ENCODE measurements at places on chromosomes 4 and X.

DNA sequence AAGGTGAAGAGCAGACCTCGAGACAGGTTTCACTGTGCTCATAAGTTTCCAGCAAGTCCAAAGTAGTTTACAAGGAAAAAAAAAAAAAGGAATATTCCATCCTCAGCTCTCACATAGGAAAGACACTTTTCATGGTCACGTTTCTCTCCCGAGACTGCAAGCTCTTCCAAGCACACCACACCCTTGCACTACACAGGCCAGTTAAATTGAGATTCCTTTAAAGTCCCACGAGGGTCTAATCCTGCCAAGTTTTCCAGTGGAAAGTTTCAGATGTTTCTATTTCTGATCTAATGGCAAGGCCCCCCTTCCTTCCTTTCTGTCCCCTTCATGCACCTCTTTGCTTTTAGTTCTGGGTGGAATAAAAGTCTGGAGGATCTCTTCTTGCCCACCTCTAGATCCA, 67.9 kb upstream of the PCDH19 start:
- DNase-seq, result no peak

GRCh38 chr4:7199771-7200441, 7.6 kb downstream of the SORCS2 start:
- no peak for DNase-seq

- no peak for DNase-seq
Measured at GRCh38 chrX:23883737-23884354, 23.9 kb downstream of the APOO start.

- no peak for DNase-seq
Measured at GRCh38 chr4:76606645-76607265, 171.7 kb downstream of the SHROOM3 start.

DNA sequence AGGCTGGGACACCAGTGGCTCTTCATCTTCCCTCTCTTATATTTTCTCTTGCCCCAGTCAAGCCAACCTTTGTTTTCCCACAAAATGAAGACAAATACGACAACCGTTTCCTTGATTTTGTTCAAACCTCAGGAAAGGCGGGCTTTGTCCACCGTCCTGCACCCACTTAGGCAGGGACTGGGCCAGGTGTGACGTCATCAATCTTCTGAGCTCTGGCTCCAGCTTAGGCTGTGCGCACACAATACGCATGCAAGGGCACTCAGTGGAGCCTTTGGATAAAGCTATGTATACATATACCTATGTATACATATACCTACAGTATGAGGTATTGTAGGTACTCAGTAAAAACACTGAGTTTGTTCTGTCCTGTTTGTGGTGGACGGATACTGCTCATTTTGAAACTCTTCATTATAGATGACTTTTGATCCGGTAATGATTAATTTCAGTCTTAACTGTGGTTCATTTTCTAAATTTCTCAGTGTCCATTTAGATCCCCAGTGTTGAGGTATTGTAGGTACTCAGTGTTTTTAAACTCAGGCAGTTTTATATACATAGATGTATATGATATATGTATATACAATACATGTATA, 194.9 kb downstream of the MGST2 start:
- DNase-seq, result no peak

DNA sequence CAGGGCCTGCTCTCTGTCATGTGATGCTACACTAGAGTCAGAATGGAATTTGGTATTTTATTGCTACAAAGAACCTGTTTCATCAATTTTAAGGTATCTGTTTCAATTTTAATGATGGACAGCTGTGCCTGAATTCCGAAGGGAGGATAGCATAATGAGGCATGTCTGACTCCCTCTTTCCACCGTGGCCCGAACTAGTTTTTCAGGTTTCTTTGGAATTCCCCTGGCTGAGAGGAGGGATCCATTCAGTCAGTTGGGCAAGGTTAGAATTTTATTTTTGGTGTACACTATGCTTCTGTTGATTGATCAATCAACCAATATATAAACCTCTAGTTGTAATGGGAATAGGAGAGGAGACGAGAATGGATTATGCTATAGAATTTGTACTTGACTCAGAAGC, 761.8 kb downstream of the FAM133A start:
- DNase-seq, result no peak

GRCh38 chrX:33045245-33045644, 166.1 kb downstream of the DMD start:
- DNase-seq, result no peak

GRCh38 chr4:5968246-5968645, 50.0 kb downstream of the C4orf50 start:
- no peak for DNase-seq

DNA sequence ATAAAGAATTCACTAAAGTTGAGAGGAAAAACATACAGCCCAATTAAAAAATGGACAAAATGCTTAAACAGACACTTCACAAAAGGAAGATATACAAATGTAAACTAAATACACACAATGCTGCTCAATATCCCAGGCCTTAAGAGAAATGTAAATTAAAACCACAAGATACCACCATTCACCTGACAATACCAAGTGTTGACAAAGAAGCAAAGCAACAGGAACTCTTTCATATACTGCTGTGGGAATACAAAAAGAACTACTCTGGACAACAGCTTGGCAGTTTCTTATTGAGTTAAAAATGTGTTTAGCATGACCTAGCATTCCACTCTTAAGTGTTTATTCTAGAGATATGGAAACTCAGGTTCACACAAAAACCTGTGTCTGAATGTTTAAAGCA, 71.3 kb downstream of the ABCB7 start:
- no peak for DNase-seq

GRCh38 chr4:3715061-3715854, 50.9 kb upstream of the ADRA2C start:
- DNase-seq, result no peak
